ENCODE measurements at places on chromosomes 13 and 19.
A peak's percentile ranks its signal among the peaks of the same experiment; 100 is the strongest.

GRCh38 chr13:64314331-64314730 is 2898.7 kb upstream of the PCDH20 start:
- DNase-seq, result no peak

- no peak for DNase-seq
Observed at GRCh38 chr13:21348488-21349120, 110.5 kb downstream of the ZDHHC20 start.

GRCh38 chr19:38070573-38070972 is 153.4 kb downstream of the DPF1 start:
- DNase-seq, result no peak

GRCh38 chr13:25966086-25966485 is 85.7 kb downstream of the SHISA2 start:
- DNase-seq, result no peak

- peak; percentile 35 for DNase-seq
Observed at GRCh38 chr19:3743486-3743885, 18.0 kb downstream of the APBA3 start.

DNA sequence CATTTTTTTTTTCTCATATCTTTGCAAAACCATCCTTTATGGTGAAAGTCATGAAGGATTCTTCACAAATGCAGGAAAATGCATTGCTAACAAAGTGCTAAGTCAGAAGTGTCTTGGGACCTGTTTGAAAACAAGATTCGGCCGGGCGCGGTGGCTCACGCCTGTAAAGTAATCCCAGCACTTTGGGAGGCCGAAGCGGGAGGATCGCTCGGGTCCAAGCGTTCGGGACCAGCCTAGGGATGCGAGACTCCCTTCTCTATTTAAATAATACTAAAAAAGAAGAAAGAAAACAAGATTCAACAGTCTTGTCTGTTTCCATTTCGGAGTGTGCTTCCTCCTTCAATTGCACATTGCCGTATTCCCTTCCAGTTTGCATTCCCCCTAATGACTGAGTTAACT is 819 bp downstream of the EID2B start:
- DNase-seq, result no peak

- no peak for DNase-seq
Observed at GRCh38 chr19:34432797-34433196, 4.6 kb downstream of the UBA2 start.

DNA sequence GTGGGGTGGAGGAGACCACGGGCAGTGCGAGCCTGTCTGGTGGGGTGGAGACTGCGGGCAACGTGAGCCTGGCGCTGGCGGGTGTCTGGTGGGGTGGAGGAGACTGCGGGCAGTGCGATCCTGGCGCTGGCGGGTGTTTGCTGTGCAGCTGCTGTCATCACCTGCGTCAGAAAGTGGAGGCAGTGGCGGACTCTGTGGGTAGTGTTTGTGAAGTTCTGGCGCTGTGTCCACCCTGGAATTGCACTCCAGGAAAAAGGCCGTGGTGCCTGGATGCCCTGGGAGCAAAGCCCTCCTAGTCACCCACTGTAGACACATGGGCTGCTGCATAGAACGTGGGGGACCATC is 6.2 kb downstream of the TEX29 start:
- no peak for DNase-seq

DNA sequence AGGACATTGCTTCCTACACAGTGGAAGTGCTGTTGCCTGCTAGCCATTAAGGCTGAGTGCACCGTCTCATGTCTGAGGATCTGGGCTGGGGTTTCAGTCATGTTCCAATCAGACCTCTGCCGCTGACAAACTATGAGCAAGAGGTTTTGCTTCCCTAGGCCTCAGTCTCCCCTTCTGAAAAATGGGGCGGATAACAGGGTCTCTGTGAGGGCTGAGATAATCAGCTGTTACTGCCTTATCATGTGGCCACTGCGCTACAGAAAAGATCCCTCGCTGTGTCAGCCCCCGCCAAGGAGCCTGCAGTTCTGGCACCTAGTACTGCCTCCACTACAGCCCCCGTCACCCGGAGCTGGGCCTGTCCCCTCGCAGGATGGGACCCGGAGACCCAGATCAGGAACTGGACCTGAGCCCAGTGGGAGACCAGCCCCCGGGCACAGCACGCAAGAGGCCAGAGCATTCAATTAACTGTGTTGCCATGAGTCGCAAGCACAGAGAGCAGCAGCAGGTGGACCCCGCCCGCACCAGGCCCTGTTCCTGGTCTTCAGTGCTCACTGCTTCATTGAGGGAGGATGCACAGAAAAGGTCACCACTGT is 3.0 kb upstream of the PNKP start:
- DNase-seq, result no peak

DNA sequence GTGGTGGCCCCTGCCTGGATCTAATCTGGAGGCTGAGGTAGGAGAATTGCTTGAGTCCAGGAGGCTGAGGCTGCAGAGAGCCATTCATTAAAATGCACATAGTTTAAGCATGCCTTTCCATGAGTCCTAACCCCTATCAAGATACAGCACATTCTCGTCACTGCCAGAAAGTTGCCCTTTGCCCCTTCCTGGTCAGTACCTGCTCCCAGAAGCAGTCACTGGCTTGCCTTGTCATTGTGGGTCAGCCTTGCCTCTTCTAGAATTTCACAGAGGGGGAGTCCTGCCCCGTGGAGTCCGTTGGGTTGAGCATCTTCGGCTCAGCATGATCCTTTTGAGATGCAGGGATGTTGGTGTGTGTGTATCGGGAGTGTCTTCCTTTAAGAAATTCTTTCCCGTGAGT is 10.8 kb downstream of the BICRA start:
- DNase-seq, result no peak

DNA sequence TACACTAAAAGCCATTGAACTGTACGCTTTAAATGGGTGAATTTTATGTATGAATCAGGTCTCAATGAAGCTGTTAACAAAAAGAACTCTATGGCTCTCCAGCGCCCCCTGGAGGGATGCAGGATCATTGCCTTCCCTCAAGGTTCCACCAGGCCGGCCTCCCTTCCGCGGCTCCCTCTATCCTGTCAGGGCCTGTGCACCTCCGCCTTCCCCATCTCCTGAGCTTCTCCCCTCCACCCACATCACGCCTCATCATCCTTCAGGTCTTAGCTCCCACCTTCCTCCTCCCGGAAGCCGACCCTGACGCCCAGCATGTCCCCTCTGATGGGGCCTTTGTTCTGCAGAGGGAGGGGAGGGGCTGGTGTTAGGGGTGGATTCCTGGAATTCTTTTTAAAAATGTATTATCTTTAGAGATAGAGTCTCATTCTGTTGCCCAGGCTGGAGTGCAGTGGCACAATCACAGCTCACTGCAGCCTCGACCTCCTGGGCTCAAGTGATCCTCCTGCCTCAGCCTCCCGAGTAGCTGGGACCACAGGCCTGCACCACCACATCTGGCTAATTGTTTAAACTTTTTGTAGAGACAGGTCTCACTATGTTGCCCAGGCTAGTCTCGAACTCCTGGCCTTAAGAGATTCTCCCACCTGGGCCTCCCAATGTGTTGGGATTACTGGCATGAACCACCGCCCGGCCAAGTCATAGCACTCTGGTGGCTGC is 27.7 kb downstream of the MEIS3 start:
- peak; percentile 80 for DNase-seq

- DNase-seq, result no peak
Observed at GRCh38 chr19:12825254-12826131, 8.9 kb downstream of the RTBDN start.

- no peak for DNase-seq
Observed at GRCh38 chr13:56015919-56016318, 1124.8 kb upstream of the PRR20A start.

- no peak for DNase-seq
Observed at GRCh38 chr19:38975214-38975860, at the start of gene FBXO17. Gene FBXO17 (minus strand): TSS chr19:38975742. CDS start chr19:38950319, 25,423 bp downstream.

DNA sequence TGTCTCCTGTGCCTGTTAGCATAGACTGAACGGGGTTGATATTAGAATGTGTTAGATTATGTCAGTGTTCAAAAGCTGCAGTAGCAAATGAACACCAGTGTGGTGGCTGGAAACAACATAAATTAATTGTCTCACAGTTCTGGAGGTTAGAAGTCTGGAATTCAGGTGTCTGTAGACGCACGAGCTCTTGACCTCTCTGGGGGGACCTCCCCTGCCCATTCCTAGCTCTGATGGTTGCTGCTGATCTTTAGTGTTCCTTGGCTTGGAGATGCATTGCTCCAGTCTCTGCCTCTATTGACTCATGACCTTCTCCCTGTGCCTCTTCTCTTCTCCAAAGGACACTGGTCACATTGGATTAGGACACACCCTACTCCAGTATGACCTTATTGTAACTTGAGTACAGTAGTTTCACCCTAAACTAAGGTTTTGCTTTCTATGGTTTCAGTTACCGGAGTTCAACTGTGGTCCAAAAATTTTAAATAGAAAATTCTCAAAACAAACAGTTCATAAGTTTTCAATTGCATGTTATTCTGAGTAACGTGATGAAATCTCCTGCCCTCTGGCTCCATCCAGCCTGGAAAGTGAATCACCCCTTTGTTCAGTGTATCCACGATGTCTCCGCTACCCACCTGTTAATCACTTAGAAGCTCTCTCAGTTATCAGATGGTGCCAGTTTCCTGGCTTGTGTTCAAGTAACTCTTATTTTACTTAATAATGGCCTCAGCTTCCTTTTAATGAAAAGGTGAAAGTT is 273.2 kb downstream of the MYO16 start:
- no peak for DNase-seq

GRCh38 chr13:51603716-51604115 is 19.5 kb downstream of the WDFY2 start:
- DNase-seq, result no peak

DNA sequence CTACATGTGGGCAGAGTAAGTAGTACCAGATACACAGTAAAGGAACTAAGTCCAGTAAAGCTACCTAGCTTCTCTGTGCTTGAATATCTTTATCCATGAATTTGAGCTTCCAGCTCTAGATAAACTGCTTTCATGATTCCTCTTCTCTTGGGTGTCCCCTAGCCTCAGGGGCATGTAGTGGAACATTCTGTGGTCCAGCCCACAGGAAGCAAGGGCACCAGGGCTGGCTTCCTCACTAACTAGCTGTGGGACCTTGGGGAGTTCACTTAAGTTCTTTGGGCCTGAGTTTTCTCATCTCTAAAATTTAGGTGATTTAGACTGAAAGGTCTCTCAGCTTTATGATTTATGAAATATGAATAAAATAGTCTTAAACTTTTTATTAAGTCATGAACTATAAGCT is 185.7 kb downstream of the KATNAL1 start:
- peak; percentile 32 for DNase-seq

DNA sequence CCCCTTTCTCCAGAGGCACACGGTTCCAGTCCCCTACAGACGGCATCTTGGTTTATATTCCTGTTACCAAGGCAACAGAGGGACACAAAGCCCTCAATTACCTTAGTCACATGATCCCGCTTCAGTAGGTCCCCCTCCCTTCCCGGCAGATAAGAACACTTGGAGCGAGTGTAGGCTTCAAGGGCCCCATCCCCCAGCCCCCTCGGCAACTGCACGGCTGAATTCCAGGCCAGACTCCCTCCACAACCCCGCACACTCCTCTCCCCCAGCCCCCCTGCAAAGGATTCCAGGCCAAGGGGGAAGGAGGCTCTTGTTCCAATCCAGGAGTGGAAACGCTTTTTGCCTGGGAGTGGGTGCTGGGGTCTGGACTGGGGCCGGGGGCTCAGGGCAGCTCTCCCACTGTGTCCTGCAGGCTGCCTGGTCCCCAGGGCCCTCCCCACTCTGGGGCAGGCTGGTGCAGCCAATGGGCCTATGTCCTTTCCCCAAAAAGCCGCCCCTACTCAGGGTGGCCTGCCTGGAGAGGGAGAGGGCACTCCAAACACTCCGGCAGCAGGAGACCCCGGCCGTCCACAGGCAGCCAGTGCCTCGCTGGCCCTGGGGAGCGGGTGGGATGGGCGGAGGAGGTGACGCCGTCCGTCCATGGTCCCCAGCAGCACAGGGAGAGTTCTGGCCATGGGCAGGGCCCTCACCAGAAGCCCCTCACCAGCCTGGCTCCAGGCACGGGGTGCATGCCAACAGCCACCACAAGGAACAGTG is 62.6 kb downstream of the MLLT1 start:
- DNase-seq, result no peak

DNA sequence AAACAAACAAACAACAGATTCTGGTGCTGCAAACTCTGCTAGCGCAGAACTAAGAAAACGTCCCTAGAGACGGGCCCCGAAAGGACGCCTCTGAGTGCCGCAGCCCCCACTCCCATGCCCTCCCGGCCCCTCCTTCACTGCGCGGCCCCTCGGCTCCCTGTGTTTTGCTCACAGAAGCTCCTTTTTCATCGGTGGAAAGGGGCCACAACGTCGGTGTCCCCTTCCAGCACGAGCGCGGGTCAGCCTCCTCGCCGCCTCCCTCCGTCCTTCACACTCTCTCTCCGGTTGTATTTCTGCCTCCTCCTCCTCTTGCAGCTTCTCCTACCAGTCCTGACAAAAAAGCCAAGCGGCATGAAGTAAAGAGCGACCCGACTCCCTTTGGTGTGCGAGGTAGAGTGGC is 14.8 kb upstream of the F7 start:
- no peak for DNase-seq

DNA sequence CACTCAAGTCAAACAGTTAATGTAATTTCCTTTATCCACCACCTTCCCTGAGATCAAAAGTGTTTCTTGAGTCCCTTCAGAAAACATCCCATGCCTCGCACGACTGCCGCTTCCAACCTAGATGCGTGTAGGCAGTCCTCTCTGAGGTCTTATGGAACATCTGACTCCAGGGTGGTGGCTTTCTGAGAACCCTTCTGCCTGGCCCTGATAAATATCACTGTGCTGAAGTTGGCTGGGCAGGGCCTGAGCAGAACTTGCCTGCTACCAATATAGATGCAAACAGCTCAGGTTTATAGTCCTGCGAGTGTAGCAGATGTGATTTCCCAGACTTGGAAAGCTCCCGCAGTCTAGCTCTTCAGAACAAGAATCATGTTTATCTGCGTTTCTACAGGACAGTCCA is 61.1 kb upstream of the GPR12 start:
- DNase-seq, result no peak

DNA sequence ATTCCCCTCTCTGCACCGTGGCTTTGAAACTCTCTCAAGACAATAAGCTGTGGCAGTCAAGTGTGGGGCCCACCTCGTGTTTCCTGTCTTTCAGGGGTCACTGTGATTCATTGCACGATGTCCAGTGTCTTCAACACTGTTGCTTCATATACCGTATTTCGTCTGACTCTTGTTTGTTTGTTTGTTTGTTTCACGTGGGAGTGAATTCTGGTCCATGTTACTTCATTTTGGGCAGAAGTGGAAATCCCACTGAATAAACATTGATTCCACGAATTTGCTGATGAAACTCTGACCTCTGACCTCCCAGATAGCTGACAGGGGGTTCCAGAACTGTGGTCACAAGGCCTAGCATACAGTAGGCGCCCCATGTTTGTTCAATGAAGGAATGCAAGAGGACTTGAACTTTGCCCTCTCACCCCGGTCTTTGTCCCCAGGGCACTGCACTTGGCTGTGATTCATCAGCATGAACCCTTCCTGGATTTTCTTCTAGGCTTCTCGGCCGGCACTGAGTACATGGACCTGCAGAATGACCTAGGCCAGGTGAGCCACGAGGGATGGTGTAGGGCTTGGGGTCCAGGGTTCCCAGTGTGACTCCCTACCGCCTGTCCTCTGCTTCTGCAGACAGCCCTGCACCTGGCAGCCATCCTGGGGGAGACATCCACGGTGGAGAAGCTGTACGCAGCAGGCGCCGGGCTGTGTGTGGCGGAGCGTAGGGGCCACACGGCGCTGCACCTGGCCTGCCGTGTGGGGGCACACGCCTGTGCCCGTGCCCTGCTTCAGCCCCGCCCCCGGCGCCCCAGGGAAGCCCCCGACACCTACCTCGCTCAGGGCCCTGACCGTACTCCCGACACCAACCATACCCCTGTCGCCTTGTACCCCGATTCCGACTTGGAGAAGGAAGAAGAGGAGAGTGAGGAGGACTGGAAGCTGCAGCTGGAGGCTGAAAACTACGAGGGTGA is 5.1 kb downstream of the NFKBIB start:
- DNase-seq, result no peak
